ENCODE measurements at places on chromosomes 2 and 18. TPM values are rescaled to one million over a fixed set of nuclear protein-coding genes. Genes with fewer than 3 reads are reported as not detected.

Gene SP140L
- polyA plus RNA-seq, result 8.2 TPM

Gene DRC1
- polyA plus RNA-seq, result 2.2 TPM

Gene KATNAL2
- polyA plus RNA-seq, result 9.6 TPM

Gene NXPH2
- 4.1 TPM for polyA plus RNA-seq

Gene STARD6
- polyA plus RNA-seq, result 0.25 TPM

Gene UGT1A5
- polyA plus RNA-seq, result not detected

Gene ZNF532
- polyA plus RNA-seq, result 85.3 TPM

Gene SPHKAP
- 7.5 TPM for polyA plus RNA-seq

Gene REG3G
- not detected for polyA plus RNA-seq

Gene ABHD1
- polyA plus RNA-seq, result 1.3 TPM

DNA sequence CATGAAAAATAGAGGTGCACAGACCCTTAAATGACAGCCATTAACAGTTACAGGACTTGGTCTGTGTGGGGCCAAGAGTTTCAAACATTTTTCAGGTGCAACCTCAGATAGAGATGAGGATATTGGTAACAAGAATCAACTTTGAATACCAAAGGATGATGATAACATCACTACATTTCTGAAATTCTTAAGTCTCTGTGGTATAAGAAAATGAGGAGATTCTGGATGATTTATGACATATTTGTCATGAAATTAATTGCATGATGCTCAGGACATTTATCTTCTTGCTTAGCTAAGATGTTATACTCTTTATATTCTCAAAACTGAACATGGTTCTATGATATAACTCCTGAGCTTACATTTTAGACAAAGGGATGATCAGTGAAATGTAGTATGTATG is 471.8 kb upstream of the CWC22 start:
- no peak for DNase-seq

DNA sequence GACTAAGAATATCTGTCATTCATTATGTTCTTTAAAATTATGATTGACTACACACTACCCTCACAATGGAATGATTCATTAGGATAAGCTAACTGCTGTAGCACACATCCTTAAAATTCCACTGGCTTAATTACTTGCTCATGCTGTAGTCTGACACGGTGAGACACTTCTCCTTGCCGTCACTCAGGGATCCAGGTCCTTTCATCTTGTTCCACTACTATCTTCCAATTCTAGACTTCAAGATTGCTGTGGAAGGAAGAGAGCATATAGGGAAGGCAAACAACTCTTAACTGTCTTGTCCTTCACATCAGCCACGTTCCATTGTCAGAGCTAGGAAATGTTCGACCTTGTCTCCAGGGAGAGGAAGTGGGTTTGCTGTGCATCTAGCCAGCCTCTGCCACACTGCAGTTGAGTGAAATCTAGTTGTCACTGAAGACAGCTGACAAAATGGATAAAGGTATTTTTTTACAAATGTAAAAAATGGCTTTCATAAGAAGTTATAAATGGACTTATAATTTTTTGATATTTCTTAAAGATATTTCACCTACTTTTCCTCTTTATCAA is 30.1 kb downstream of the GREB1L start:
- DNase-seq, result no peak

- DNase-seq, result no peak
Measured at GRCh38 chr2:15735484-15736326, 144.0 kb downstream of the DDX1 start.

DNA sequence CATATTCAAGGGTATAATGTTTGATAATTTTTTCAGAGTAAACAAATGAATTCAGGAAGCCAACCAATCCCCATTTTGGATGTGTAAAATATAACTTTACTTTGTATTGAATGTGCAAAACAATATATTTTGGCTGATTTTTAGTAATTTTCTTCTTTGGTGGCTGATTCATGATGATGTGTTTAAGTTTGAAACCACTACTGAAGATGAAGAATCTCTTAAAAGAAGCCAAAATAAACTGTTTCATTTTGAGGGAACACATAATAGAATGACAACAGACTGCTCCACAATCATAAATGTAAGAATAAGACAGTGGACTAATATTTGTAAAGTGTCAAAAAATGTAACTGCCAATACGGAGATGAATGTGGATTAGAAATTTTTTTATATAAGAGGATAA is 52.5 kb upstream of the TRIM43 start:
- no peak for DNase-seq

DNA sequence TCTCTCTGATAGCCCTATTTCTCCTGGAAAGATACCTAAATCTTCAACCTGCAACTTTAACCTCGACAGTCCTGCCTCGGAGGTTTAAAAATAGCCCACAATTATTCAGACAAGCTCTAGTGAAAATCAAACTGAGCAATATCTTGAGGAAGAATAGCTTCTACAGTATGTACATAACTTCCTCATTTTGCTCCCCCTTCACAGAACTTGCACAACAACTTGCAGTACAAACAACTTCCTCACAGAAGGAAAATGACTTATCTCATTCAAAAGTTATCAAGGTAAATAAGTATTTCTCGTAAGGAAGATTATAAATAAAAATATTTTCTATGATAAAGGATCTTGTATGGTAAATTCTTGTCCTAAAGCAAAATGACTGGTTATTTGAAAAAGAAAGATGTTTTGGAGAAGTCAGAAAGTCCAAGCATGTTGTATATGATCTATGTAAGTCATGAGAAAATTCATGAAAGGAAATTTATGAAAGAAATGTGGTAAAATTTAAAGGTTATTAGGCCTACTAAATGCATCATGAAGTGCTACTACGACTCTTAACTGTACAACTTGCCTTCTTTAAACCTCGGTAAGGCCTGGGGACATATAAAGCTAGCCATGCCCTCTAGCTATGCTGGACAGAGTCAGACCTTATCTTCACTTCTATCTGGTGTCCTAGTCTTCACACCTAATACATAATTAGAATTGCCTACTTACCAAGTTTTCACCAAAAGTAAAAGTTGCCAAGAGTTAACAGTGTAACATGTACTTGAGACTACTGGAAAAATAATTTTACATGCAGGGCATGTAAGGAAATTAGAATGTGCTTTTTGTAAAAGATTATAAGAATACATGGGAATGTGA is 394.5 kb downstream of the DLGAP1 start:
- no peak for DNase-seq

DNA sequence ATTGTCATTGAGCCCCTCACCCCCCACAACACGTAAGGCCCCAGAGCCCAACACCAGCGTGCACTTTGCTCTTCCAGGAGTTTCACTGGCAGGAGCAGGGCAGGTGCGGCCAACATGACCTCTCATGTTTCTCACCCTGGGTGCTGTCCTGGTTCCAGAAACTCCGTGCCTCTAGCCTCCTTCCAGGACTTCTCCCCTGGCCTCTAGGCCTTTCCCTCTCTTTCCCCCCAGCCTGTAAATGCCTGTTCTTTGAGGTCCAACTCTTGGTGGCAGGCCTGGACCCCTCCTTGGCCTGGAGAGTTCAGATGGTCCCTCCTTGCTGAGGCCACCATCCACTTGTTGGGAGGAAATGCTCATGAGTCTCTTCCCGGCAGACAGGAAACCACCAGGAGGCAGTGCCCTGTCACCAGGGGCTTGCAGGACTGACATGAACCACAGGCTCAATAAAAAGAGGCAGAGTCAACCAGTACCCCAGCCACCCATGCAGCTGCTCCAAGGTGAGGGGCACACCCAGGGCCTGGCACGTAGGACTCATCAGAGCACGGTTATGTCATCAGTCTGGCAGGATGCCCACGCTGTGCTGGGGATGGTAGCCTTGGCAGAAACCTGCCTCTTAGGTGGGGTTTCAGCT is 1.5 kb downstream of the MALL start:
- DNase-seq, result no peak

GRCh38 chr2:758073-758820 is 81.0 kb upstream of the TMEM18 start:
- DNase-seq, result no peak

DNA sequence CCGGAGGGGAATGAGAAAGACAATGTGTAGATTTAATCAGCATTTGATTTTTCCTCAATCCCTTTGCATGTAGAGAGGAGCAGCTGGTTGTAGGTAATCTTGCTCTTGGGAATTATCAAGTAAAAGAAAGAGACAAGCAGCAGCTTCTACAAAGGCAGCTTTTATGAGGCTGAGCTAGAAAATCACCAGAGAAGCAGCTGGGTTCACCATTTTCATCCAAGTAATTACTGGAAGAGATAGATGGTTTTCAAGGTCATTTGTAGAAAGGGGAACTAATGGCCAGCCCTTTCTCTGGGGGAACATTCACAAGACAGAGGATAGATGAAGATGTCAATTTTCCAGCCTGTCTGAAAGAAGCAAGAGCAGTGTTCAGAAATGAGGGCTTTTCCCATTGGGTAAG is 113.0 kb downstream of the RND3 start:
- no peak for DNase-seq
